ENCODE measurements at places on chromosomes 3 and 15.

DNA sequence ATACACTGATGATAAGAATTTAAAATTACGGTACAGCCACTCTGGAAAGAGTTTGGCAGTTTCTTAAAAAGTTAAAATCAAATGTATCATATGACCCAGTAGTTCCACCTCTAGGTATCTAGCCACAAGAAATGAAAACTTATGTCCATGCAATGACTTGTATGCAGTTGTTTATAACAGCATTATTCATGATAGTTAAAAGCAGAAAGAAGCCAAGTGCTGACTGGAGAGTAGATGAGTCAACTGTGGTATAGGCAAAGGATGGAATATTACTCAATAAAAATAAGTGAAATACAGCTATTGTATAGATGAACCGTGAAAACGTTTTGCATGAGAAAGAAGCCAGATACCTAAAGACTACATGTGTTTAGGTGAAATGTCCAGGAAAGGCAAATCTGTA is 14.8 kb downstream of the GPR87 start:
- no peak for DNase-seq

GRCh38 chr3:11076711-11077110 is 77.6 kb upstream of the HRH1 start:
- DNase-seq = no peak

DNA sequence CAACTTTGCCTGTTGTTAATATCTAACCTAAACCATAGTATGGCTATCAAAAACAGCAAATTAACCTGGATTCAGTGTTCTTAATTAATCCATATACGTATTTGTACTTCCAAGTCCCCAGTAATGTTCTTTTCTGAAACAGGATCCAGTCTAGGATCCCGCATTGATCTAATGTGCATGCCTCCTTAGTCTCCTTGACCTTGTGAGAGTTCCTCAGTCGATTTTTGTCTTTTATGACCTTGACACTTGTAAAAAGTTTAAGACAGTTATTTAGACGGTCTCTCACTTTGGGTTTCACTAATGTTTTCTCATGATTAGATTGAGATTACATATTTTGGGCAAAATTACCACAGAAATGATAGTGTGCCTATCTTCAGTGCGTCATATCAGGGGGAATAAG is 69.4 kb downstream of the TGFBR2 start:
- DNase-seq = no peak

GRCh38 chr15:66298803-66299251 is 5.5 kb downstream of the DIS3L start:
- DNase-seq = no peak

DNA sequence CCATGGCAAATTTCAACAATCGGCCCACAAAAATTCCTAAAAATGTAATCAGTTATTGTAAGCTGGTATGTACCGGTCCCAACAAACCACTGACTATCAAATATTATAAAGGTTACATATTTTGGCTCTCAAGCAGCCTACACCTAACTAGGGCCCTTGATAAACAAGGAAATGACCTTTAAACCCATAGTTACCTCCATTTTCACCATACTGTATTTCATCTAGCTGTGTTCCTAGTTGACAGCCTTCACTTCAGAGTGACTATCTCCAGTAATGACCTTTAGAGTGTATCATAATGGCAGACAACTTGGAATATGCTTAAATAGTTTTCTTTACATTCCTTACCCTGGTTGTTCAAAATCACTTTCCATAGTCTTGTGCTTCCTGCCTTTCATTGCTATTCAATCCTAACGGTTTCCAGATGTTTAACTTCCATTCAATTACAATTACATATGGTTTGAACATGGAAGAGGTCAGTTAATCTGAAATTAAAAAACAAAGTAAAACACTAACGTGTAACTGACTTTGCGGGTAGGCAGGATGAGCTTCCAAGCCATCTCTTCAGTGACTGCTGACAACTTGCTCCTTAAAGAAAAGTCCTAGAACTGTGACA is 111.9 kb upstream of the TSC22D2 start:
- DNase-seq = no peak

DNA sequence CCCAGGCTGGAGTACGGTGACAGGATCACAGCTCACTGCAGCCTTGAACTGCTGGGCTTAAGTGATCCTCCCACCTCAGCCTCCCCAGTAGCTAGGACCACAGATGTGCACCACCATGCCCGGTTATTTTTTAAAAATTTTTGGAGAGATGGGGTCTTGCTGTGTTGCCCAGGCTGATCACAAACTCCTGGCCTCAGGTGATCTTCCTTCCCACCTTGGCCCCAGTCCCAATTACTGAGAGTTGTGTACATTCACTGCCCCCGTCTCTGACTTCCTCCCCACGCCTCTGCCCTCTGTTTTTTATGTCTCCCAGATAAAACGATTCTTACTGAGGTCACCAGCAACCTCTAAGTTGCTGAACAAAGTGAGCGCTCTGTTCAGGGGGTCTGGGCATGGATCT is 87.7 kb downstream of the LINGO1 start:
- DNase-seq = no peak

GRCh38 chr3:46663591-46664135 is 29.8 kb downstream of the ALS2CL start:
- no peak for DNase-seq

GRCh38 chr3:83033133-83033532 is 1271.7 kb upstream of the GBE1 start:
- no peak for DNase-seq

- DNase-seq = no peak
Measured at GRCh38 chr3:29463304-29463703, 182.4 kb downstream of the RBMS3 start.

- peak; percentile 32 for DNase-seq
Measured at GRCh38 chr3:32288819-32289218, 50.3 kb downstream of the CMTM8 start.

DNA sequence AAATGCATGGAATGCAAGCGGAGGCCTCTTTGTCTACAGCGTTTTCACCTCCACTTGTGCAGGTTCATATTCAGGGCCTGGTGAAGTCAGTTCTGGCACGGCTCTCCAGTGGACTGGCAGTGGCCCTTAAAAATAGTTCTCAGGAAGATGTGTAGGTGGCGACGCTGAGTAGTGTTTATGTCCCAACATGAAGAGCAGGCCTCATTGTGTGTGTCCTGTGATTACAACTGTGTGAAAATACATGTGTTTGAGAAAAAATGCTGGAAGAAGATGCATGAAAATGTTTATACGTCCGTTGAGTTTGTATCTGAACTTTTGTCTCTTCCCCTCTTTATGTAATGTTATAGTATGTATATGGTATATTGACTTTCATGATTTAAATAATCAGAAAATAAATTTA is 7.2 kb downstream of the LIPC start:
- no peak for DNase-seq

GRCh38 chr15:68930268-68931022 is at the start of gene SPESP1:
SPESP1 (plus strand) TSS chr15:68930525; CDS start chr15:68930654, 129 bp downstream.
- DNase-seq = no peak

DNA sequence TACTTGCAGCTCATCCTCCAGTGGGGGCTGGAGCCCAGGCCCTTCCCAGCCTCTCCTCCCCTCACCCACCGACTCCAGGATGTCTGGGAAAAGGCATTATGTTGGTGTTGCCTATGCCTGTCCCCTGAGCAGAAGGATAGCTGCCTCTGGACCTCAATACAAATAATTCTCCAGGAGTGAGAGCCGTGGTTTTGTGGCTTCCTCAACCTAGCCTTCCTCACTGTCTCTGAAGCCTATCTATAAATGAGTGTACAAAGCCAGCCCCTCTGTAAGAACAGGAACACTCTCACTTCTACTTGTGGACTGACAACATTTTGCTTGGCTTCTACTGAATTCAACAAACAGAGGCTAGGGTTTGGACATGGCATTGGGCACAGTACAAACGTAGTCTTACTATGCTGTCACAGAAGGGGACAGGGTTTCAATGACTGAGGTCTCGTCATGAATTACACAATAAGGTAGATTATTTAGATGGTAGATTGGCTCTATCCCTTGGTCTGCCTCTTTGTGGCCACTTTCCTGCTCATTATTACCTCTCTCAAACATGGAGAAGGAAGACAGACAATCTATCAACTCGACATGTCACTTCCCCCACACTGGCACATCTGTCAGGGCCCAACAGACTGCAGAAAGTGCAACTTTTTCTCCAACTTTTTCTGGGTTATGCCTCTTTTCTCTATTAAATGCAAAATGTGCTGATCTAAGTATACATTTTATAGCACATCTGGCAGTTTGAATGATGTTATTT is 82.8 kb upstream of the MEX3B start:
- DNase-seq = no peak

DNA sequence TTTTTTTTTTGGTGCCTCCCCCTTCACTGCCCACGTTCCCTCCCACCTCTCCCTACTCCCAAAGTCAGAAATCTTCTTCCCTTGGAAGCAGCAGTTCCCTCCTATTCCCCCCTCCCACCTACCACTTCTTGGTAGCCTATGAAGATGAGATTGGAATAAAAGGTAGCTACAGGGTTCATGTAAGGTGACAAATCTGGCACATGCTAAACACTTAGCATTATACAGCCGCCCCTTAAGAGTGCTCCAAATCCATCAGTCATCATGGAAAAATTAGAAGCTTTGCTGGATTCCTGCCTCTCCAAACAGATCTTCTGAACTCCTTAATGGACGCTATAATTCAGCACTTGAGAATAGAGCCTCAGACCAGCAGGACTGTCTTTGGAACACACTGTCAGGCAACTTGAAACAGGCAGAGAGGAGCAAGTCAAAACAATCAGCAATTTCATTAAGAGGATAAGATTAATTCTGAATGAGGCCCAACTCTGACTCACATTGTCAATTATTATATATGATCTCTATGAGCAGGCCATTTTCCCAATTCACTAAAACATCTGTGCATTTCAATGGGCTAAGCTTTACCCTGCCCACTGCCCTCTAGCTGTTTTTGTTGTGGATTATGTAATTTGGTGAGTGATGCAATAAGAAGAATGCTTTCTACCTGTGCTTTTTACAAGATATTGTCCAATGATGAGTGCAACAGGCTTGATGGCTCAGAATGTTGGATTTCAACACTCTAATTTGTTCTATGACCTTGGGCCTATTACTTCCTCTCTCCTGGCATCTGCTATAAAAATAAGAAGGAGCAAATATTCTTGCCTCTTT is 34.6 kb upstream of the SPRED1 start:
- no peak for DNase-seq

- no peak for DNase-seq
Measured at GRCh38 chr15:56208641-56209155, 35.0 kb downstream of the RFX7 start.

- no peak for DNase-seq
Measured at GRCh38 chr3:195809796-195810454, 1.8 kb downstream of the MUC4 start.

- no peak for DNase-seq
Measured at GRCh38 chr15:91409387-91409786, 309.3 kb downstream of the SV2B start.

DNA sequence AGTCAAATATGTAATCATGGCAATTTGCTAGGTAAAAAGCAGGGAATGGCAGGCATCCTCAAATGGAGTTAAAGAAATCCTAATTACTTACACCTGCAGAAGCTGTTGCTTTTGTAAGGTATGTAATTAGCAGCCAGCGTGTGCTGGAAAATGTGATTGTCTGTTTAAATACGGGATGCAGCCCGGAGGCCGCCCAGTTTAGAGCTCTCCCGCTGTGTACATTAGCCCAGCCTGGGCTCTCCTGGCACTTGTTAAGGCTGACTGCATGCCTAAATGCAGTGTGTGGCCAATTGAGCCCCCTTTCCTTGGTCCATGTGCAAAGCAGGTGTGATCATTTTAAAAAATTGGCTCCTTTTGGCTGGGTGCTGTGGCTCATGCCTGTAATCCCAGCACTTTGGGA is 9.0 kb downstream of the DPH3 start:
- no peak for DNase-seq

- DNase-seq = no peak
Measured at GRCh38 chr15:93146196-93146595, 57.2 kb upstream of the RGMA start.

DNA sequence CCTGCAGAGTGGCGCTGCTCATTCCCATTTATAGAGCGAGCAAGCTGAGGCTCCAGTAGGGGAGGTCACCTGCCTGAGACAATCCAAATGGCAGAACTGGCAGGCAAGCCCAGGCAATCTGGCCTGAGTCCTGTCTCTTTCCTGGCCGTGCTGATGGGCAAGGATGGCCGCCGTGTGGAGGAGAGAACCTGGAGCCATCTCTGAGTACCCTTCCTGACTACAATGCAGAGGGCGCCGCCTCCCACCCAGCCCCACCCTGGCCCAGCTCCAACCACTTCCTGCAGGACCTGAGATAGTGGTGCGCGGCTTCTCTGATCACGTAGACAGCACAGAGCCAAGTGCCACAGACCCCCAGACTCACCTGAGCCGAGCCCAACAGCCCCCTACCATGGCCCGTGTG is 7.0 kb downstream of the TLR9 start:
- peak; percentile 58 for DNase-seq

DNA sequence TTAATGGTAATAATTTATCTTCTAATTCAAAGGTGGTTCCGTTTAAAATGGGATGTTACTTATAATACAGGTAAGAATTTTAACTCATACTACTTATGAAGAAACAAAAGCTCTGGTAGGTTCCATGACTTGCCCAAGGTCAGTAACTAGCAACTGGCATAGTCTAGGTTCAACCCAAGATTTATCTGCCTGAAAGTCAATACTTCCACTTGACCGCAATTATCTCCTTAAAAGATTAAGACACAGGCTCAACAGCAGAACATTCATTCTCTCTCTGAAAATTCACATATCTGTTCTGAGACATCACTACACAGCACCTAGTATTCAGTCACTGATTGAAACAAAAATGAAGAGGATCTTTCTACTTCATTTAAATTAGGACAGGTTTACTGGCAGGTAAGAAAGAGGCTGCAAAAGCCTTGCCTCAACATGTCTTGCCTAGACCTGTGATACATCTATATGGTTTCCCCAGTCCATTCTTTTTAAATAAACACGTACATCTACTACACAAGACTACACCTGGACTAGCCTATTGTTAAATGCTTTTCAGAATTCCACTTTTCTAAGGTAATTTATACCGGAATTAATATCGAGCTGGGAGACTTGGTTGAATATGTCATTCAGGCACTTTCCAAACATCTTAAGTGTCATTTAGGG is 1.2 kb downstream of the CSNK1G1 start:
- no peak for DNase-seq

- no peak for DNase-seq
Measured at GRCh38 chr3:26731843-26732242, 109.3 kb downstream of the LRRC3B start.

- no peak for DNase-seq
Measured at GRCh38 chr15:68227643-68228142, 1.8 kb downstream of the CLN6 start.

DNA sequence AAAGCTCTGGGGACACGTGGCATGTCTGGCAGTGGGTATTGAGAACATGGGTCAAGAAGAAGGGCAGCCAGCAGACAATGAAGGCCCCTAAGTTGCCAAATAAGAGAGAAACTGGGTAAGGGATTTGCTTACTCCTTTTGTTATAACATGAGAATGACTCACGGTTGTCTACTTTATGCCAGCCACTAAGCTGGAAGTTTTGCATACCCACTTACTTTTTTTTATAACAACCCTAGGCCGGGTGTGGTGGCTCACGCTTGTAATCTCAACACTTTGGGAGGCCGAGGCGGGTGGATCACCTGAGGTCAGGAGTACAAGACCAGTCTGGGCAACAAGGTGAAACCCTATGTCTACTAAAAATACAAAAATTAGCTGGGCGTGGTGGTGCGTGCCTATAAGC is 50.0 kb downstream of the DRD3 start:
- DNase-seq = no peak

- no peak for DNase-seq
Measured at GRCh38 chr15:98433856-98434255, 214.5 kb upstream of the IGF1R start.
